Fibroblast of skin of right quadriceps (primary cell): ENCODE measurements at places on chromosomes 5 and 9.

GRCh38 chr5:39800042-39800601 lies 375.3 kb upstream of the DAB2 start:
- no peak for DNase-seq

GRCh38 chr9:133490201-133490681 lies 11.3 kb upstream of the SLC2A6 start:
- no peak for DNase-seq

DNA sequence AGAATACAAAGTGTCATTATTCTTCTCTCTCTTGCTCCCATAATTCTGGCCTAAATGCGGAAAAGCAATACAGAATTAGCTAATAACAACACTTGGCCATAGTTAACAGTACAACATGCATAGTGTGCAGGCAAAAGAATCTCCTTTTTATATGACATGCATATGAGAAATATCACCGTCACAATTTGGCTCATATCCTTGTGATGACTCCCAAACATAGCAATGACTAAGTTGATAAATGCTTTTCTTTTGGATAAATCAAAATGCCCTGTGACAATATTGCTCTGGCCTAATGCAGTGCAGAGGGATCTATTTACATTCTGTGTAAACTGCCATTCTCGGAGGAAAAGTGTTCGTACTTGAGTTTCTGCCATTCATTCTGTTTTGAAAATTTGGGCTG lies 121.9 kb upstream of the GHR start:
- peak; percentile 43 for DNase-seq

- DNase-seq, result no peak
Observed at GRCh38 chr9:76700916-76701315, 63.3 kb upstream of the PCA3 start.

DNA sequence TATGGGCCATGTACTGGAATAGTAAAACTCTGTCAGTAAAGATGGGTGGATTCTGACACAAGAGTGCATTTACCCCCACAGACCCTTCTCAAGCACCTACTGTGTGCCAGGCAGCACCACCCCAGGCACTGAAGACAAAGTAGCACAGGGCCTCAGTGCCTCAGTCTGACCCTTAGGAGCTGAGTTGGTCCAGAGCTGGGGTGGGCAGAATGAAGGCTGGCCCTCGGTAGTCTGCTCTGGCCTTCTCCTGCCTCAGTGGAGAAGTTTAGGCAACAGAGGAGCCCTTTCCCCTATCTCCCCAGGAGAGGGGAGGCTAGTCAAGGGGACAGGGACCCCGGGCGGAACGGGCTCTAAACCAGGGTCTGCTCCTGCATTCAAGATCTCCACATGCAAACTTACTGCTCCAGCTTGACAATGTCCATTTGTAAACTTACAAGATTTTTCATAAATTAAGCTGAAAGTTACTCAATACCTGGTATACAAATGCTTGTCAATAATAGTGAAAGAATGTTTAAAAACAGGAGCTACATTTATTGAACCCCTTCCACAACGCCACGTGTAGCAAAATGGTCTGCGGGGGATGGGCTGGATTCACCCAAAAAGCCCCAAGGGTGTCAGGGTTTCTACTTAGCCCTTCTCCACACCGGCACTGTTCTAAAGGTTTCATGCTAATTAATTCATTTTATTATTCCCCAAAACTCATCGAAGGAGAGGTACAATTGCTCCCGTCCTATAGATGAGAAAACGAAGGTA lies 1.5 kb downstream of the VDAC1 start:
- DNase-seq, result no peak

DNA sequence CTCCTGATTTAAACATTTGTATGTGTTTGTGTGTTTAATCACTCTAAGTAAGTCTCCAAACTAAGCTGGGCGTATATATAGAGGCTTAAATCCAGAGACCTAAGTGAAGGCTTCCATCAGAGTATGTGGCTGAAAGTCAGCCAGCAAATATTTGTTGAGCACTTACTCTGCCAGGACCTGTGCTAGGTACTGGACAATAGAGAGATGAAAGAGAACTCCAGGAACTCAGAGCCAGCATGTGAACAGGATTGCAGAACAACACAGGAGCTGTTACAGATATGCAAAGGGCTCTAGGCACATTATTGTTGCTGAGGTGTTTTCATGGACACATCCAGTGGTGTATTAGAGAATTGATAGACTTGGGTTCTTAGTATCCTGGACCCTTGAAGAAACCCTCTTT lies 4.7 kb upstream of the BNIP1 start:
- DNase-seq, result no peak

- DNase-seq, result no peak
Observed at GRCh38 chr9:87465816-87466215, 31.9 kb upstream of the DAPK1 start.

GRCh38 chr9:33697171-33697570 lies 98.2 kb upstream of the PRSS3 start:
- no peak for DNase-seq

DNA sequence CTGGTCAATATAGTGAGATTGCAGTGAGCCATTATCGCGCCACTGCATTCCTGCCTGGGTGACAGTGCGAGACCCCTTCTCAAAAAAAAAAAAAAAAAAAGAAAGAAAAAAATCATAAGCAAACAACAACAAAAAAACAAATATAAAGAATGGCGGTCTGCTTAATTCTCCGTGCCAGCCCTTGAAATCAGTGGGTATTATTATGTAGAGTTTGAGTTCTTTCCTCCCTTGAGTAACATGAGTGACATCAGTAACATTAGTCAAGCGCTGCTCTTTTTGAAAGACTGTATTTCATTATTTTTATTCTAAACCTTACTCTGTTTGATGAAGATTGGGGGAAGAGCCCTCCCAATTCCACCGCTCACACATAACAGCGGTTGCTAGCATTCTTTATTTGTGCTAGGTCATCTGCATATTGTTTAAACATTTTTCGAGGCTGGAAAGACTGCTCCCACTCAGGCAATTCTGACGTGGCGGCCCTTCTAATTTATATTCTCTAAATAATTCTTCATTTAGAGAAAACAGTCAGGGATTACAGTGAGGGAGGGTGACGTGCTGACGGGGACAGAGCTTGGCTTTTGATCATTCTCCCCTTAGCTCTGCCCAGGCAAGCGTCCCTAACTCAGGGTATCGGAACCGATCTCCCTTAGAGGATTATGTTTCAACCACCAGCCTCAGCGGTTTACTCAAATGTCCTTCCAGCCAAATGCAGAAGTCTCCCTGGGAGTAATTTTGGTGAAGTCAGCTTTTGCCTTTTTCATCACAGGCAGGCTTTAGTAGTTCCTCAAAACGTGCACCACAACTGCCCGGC lies 860 bp upstream of the MARCHF6 start:
- DNase-seq, result peak; percentile 36

DNA sequence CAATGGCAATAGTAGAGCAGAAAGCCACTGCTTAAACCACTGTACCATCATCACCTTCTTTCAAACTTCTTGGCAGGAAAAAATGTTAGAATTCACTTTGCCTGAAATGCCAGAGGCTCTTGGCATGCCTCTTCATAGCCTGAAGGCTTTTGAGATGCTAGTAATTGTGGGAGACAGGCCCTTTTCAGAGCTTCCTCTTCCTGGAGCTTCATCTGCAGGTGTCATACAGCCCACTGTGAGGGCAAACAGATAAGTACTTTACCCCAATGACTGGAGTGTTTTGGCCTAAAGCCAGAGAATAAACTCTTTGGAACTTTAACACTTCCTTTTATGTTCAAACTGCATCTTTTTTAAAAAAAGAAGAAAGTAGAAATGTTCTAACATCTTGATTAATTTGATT lies 81.3 kb upstream of the TMEM171 start:
- DNase-seq, result no peak

- DNase-seq, result peak; percentile 47
Observed at GRCh38 chr5:52809884-52810283, 22.2 kb downstream of the ITGA1 start.

GRCh38 chr5:90529939-90530677 lies 724 bp upstream of the LYSMD3 start:
- peak; percentile 81 for DNase-seq

GRCh38 chr9:87840134-87840533 lies 42.5 kb upstream of the SPATA31E1 start:
- DNase-seq, result no peak

- DNase-seq, result no peak
Observed at GRCh38 chr9:91047529-91047928, 245.9 kb downstream of the SYK start.

DNA sequence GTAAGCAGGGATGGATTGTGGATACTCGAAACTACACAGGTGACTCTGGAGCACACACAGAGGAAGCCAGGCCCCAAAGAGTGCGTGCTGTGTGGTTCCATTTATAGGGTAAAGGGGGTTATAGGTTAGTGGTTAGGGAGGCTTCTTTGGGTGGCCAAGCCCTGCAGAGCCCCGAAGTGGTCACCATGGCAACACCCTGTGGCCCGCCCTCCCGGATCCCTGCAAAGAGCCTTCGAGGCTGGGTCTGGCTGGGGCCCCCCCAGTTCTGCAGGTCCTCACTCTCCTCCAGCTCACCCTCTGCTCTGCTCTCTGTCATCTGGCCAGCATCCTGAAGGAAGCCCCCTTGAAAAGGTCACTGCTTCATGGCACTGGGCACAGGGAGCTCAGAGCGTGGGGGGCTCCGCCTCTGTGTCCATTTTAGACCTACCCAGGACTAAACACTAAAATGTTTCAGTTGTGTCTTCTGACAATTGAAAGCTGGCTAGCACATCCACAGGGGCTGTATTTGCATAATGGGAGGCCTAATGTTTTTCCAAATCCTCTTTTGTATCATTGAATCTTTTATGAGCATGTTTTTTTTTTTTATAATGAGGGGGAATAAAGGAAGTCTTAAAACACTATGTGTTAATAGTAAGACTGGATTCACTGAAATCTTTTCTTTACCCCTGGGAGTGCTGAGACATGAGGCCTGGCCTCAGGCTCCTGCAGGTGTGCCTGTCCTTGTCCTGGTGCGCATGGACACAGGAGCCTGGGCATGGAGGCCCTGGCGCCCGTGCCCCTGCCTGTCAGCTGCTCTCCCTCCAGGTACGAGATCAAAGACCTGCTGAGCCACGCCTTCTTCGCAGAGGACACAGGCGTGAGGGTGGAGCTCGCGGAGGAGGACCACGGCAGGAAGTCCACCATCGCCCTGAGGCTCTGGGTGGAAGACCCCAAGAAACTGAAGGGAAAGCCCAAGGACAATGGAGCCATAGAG lies 55.3 kb downstream of the WNK2 start:
- DNase-seq, result no peak

GRCh38 chr5:76473661-76474060 lies 70.6 kb downstream of the IQGAP2 start:
- DNase-seq, result no peak

- DNase-seq, result peak; percentile 22
Observed at GRCh38 chr5:56615361-56616153, 199.8 kb upstream of the MAP3K1 start.
